ENCODE measurements at places on chromosomes 4 and X. TPM values are rescaled to one million over a fixed set of nuclear protein-coding genes. Genes with fewer than 3 reads are reported as not detected.

- peak; percentile 92 for DNase-seq
Measured at GRCh38 chrX:54357414-54358377, at the start of gene WNK3. WNK3 (minus strand) TSS chrX:54358046.

CTAG1A gene
- 14.7 TPM for total RNA-seq

DNA sequence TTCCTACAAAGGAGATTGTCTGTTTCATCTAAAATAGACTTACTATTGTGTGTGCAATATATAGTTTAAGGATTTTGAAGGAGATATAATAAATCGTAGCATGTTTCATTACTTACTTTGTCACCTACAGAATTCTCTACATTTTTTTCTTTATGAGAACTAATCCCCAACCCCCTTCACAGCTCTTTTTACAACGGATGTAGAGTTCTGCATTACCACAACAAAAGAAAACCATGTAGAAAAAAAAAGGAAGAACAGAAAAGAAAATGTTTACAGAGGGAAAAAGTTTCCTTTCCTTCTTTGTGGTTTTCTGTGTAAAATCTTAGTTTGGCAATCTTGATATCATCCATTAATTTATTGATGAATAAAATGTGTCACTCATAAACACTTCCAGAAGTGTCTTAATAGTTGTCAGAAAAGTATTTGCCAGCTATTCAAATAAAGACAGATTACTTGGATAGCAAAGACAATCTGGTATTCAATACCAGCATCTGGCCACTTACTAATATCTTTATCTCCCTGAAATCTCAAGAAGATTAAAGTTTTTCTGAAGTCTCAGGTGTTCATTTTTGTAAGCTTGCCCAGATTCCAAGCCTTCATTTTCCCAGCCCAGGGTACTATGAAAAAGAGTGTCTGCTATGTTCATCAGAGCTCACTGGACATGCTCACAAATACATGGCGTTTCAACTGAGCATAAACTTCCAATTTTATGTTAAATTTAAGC is 806.8 kb downstream of the PCDH19 start:
- DNase-seq: no peak

DNA sequence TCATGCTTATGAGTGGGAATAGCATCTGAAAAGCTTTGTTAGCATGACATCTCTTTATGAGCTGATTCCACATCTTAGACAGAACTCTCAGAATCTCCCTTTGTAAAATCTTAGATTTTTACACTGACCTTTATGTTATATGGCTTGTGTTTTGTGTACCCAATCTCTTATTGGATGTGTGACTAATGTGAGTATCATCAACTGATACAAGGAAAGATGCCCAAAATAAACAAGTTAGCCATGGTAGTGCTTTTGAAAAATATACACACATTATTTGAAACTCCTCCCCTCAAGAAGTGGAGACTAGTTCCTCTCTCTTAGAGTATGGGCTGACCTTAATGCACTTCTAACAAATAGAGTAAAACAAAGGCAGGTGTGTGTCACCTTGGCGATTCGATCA is 160.1 kb upstream of the NRK start:
- no peak for DNase-seq

DNA sequence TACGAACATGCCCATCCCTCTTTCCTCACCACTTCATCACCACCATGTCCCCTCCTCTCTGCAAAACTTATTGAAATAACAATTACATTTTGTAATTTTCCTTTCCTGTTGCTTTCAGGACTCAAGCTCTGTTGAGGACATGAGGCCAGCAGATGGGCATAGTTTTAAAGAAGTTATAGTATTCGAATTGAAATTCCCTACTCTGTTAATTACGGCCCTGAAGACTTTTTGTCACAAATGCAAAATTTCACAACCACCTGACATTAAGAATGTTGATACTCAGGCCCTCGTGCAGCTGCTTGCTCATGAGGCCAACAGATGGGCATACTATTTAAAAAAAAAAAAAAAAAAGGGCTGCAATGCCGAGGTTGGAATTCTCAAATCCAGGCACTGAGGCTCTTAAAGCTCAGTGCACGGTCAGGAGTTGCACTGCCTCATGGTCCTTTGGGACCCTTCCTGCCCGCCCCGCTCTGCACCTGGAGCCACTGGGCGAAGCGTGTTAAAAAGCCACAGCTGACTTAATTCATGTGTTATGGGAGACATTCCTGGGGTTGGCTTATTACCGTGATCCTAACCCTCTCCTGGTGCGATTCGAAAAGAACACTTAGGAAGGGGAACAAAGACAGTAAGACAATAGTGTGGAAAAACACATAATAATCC is 34.2 kb upstream of the FAT1 start:
- no peak for DNase-seq

EPGN gene
- total RNA-seq: 0.25 TPM

DNA sequence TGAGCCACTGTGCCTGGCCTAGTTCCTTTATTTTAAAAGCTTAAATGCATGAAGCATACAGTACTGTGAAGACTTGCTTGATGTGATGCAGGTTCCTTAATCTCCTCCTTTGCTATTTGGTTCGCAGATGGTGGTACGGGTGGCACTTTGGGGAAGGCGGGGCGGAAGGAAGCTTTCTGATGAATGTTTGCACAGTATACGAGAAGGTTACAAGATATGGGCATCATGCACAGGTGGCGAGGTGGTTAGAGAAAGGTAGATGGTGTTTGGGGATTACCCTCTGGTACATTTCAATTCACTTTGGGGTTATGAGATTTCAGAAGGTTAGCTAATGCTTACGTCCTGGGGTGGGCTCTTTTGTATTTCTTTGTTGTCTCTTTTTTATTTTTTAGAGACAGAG is 17.2 kb downstream of the RHOH start:
- DNase-seq: no peak

- no peak for DNase-seq
Measured at GRCh38 chr4:68877555-68877954, 61.8 kb downstream of the UGT2B10 start.

GRCh38 chr4:100504086-100504874 is 13.5 kb downstream of the EMCN start:
- no peak for DNase-seq

GRCh38 chrX:109691752-109692151 is 41.3 kb downstream of the ACSL4 start:
- DNase-seq: no peak

CCSER1 gene
- 105 TPM for total RNA-seq

DNA sequence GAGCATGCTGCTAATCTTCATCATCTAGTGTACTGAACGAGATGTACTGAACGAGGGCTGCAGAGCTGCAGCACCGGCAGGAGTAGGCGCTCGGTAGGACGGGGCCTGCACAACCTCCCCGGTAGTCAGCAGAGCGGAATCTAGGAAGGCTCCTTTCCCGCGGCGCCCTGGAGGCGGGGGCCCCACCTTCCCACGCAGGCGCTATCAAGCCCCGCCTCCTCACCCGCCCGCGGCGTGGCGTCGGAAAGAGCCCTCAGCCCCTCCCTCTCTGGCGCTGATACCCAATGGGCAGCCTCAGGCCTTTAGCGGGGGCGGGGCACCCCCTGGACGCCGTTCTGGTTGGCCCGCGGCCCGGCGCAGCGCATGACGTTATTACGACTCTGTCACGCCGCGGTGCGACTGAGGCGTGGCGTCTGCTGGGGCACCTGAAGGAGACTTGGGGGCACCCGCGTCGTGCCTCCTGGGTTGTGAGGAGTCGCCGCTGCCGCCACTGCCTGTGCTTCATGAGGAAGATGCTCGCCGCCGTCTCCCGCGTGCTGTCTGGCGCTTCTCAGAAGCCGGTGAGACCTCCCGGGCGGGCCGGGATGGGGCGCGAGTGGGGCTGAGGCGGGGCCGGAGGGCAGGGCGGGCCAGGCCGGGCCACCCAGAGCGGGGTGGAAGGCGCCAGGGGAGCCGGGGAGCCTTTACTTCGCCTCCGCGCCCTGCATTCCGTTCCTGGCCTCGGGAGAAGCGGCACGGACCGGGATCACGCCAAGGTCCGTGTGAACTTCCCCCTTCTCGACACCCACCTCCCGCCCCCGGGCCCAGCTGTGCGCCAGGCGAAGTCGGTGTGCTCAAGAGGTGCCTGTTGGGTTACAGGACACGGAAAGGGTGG is at the start of gene PDHA1:
Gene PDHA1 (plus strand): TSS at position 393 of the 874 bp plus-strand sequence. CDS start 111 bp downstream, at position 504.
- DNase-seq: peak; percentile 94

KIT gene
- 15.2 TPM for total RNA-seq
